ENCODE measurements at places on chromosomes 1 and 21.

GRCh38 chr1:175564119-175564518 is 179.3 kb downstream of the TNR start:
- DNase-seq = no peak

- peak; percentile 15 for DNase-seq
Observed at GRCh38 chr1:205812271-205812877, 624 bp downstream of the SLC41A1 start.

DNA sequence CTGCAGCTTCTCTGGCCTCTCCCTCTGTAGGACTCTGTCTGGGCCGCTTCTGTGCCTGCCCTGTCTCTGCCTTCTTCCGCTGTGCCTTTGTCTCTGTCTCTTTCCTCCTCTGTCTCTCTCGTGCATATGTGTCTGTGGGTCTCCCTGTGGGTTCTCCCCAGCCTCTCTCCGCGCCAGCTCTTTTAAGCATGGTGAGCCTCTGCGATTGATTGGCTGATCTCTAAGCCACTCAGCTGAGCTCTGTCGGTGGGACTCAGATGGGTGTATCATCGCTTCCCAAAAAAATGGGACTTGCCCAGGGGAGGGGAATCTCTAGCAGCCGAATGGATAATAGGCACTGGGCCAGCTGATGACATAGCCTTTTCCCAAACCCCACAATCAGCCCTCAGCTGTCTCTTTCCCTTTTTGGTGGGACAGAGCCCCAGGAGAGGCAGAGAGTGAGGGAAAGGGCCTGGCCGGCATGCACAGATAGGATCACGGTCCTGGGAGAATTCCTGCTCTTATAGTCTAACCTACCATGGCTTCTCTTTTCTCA is at the start of gene ADAMTS4:
ADAMTS4 (minus strand) TSS at position 158 of the 535 bp plus-strand sequence. CDS start 427 bp downstream, outside the sequence.
- DNase-seq = no peak

GRCh38 chr1:111988377-111988742 is 1.1 kb downstream of the KCND3 start:
- no peak for DNase-seq

DNA sequence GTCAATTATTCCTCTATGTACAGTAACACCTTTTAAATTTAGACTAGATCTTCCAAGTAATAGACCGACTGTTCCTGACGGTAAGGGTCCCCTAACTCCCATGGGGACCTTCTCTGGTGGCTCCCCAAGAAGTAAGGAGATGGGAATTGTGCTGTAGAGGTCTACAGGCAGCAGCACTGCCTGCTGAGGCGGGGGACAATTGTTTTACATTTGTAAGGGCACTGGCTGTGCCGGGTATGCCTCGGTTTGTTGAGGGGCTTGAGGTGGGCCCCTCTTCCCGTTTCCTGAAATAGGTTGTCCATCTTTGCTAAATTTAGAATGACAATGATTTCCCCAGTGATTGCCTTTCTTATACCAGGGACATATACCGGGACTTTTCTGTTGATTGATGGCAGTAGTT is 13.1 kb upstream of the L1TD1 start:
- DNase-seq = no peak

GRCh38 chr1:193850745-193851144 is 664.3 kb upstream of the B3GALT2 start:
- no peak for DNase-seq

DNA sequence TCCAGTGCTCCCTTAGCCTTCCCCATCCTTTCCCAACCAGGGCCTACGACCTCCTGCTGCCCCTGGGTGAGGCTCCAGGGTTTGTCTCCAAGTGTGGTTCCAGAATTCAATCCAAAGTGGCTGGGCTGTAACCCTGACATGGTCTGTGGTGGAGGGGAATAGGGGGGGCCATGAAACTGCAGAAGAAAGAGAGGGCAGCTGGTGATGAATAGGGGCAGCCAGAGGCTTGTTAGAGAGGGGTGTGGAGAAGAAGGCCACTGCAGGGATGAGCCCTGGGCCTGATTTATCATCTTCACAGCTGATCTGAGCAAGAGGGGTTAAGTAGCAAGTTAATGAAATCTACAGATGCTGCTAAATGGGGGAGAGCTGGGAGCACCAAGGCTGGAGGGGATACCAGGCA is 12.9 kb upstream of the ERI3 start:
- no peak for DNase-seq

GRCh38 chr1:109925159-109925990 is 14.7 kb downstream of the CSF1 start:
- DNase-seq = no peak

DNA sequence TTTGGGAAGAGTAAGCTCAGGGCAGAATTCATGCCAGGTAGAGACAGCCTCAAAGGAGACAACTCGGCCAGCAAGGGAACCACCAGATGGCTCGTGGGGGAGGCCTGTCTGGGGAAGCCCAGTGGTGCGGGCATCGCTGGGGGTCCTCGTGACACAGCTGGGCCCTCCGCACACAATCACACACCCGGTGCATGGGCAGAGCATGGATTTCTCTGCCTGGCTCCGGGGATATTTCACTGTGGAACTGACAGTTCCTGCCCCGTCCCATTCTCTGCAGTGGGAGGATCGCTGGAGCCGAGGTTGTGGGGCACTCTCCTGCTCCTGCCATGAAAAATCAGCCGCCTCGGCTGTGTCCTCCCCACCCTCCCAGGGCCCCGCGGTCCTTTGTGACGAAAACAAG is 108.0 kb downstream of the CRYAA start:
- DNase-seq = no peak

GRCh38 chr1:9715536-9716226 is 64.2 kb downstream of the PIK3CD start:
- DNase-seq = peak; percentile 60

DNA sequence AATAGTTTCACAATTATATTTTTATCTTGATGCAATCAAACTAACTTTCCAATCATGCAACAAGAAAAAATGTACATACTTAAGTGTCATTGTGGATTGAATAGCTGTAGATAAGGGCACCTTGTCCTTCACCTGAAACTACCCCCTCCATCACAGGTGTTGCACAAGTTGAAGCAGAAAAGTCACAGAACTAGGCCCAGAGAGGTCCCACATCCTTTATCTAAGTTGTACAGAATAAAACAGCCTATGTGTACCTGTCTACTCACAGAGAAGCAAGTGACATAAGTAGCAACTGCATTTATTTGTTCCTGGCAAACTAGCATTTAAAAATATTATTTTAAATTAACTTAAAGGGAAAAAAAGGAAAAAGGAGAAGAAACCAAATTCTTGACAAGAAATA is 256.8 kb downstream of the FAF1 start:
- DNase-seq = no peak

DNA sequence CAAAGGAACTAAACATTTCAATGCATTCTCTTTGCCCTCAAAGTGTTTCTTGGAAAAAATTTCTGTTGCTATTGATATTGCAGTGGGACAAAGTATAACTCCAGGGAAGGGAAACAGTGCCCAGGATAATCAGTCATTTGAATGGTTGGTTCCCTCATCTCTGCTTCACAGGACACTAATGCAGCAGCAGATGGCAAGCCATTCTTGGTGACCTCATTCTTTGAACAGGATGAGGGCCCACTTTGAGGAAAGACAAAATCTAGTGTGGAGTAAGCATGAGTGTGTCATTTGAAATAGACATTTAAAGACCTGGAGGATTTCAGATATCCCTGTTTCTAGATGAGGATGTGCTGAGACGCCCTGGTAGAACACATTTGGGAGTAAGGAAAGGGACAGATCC is 32.3 kb downstream of the CHRM3 start:
- DNase-seq = no peak

DNA sequence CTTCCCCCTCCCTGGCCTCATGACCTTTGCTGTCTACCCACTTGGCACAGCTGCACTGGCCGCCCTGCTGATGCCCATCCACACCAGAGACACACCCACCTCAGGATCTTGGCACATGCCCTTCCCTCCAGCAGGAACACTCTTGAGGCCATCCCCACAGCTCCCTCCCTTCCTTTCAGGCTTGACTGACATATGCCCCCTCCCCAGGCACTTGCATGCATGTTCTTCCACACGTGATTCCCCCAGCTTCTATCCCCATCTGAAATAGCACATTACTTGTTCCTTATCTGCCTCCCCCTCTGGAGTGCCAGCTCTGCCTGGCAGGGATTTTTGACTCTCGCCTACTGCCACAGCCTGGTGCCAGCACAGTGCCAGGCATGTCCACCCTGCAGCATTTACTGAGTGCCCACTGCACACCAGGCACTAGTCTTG is 98.5 kb upstream of the SLC25A33 start:
- DNase-seq = no peak

GRCh38 chr1:180228648-180229482 is 1.2 kb upstream of the LHX4 start:
- peak; percentile 36 for DNase-seq

DNA sequence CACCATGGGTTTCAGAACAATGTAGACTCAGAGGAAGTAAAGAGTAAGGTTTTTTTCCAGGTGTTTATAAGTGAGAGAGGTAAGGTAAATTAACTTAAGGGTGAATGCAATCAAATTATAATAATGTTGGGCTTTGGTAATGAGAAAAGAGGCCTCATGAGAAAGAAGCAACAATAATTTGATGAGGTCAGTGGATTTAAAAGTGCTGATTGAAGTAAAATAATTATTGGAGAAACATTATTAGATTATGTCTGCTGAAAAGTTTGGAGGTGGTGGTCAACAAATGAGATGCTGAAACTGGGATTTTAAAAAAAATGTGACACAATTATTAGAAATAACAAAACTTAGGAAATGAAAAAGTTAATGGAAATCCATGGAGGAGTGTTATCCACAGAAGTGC is 187.4 kb upstream of the BRINP3 start:
- DNase-seq = no peak

DNA sequence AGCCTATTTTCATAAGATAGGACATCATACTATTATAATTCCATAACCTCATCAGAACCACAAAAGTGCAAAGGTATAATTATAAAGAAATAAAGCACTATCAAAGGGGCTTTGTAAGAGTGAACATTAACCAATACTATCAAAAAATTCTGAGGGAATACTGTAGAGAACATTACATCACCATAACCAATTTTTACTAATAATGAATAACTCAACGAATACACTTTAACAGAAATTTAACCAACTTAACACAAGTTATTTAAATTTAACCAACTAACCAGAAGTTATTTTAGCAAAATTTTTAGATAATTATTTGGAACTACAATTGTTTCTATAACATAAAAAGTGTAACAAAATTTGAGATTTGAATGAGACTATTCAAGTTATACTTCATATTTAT is 34.8 kb downstream of the ZSWIM5 start:
- DNase-seq = no peak

GRCh38 chr1:30376054-30376697 is 347.2 kb downstream of the MATN1 start:
- no peak for DNase-seq

- DNase-seq = no peak
Observed at GRCh38 chr1:43890815-43891214, 42.8 kb upstream of the ARTN start.

- DNase-seq = no peak
Observed at GRCh38 chr1:101041300-101041699, 15.7 kb upstream of the DPH5 start.

GRCh38 chr1:80915491-80915890 is 885.2 kb upstream of the ADGRL2 start:
- DNase-seq = no peak

DNA sequence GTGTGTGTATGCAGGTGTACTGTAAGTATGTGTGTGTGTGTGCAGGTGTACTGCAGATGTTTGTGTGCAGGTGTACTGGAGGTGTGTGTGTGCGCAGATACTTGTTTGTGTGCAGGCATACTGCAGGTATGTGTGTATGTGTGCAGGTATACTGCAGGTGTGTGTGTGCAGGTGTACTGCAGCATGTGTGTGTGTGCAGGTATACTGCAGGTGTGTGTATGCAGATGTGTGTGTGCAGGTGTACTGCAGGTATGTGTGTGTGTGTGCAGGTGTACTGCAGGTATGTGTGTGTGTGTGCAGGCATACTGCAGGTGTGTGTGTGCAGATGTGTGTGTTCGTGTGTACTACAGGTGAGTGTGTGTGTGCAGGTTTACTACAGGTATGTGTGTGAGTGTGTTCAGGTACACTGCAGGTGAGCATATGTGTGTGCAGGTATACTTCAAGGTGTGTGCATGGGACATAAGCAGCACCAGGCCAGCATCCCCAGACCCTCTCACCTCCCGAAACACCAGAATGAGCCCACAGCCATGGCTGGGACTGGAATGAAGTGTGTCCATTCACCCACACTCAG is 97.5 kb downstream of the DMRTB1 start:
- no peak for DNase-seq

DNA sequence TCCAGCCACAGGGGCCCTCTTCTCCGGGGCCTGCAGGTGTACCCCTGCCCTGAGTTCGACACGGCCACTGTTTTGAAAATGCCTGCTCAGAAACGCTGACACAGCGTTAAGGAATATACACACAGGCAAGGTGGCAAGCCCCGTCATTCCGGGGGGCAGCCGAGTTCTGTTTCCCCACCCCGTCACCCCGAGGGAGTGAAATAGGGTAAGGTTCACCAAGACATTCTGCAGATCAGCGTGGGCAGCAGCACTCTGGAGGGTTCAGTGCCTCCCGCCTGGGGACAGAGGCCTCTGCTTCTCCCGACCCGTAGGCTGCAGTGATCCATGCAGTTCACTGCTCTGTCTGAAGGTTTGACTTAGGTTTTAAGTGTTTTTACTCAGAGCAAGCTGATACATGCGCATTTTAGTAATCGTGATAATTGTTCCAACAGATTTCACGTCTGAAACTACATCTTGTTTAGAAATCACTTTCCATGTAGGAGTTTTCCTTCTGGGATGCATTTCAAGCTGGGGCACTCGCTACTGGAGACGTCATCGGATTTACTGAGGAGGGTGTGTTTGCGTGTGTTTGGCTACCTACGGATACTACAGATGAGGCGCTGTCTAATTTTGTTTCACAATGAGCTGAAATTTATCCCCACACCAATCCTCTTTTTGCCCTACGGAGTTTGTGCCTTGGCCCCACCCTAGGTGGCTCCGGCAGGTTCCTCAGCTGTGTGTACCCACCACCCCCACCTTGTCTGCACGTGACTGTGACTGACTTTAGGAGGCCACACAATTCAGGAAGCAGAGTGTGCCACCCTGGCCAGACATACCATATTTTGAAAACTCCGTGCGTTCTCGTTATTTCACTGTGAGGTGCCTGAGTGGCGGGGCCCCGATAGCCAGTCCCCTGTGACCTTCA is 63.5 kb downstream of the AGPAT3 start:
- no peak for DNase-seq

DNA sequence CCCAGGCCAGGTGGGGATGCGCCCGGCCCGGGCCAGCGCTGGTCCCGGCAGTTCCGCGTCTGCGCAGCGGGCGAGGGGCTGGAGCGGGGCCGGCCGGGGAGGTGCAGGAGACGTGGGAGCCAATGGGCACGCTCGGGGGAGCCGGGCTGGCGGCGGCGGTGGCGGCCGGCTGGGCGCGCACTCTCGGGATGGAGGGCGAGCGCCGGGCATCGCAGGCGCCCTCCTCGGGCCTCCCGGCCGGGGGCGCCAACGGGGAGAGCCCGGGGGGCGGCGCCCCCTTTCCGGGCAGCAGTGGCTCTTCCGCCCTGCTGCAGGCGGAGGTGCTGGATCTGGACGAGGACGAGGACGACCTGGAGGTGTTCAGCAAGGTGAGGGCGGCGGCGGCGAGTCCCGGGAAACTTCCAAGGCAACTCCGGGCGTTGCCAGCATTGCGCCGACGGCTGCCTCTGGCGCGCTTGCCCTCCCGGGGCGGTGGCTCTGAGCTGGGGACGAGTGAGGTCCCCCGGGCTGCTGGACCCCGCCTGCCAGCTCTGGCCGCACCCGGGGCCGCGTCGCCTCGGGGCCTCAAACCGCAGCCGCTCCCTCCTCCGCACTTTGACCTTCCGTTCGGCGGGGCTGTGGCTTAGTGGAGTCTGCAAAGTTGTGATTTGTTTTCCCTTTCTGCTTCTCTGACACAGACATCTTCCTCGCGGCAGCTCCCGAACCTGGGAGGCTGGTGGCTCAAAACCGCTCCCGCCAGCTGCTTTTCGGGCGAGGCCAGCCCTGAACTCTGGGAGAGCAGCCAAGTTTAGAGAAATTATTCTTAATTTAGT is at the start of gene SNX7:
SNX7 (plus strand) TSS at position 178 of the 812 bp plus-strand sequence; CDS start at position 189, 11 bp downstream.
- peak; percentile 19 for DNase-seq
